ENCODE measurements at places on chromosomes 5 and 9.

- no peak for DNase-seq
Measured at GRCh38 chr9:113503613-113504211, 40.2 kb downstream of the RGS3 start.

DNA sequence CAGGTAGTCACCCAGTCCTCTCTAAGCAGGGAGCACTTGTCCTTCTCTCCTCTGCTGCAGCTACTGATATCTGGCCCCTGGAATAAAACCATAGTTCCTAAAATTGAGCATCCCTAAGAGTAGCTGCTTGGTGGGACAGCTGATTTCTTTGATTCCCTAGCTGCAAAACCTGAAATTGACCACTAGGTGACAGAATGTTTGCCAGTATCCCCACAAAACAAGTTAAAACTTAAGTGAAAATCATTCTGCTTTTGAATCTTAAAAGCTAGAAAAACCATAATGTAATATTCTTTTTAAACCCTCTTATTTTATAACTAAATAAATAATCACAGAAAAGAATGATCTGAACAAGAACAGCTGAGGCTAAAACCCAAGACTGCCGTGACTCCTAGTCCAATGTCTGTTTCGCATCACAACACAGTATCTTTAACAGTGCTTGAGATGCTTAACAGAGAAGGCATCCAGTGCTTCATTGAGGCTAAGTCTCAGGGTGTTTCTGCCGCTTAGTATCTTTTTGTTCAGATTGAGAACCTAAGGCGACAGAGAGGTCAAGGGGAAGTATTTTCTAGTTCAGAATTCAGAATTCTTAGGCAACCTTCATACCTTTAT is 24.4 kb upstream of the TAL2 start:
- DNase-seq: no peak

GRCh38 chr5:14486996-14487896 is 94.3 kb upstream of the OTULINL start:
- DNase-seq: no peak

- DNase-seq: no peak
Measured at GRCh38 chr9:18362901-18363685, 110.9 kb upstream of the ADAMTSL1 start.

GRCh38 chr9:126500600-126501382 is 112.9 kb upstream of the LMX1B start:
- DNase-seq: peak; percentile 54

DNA sequence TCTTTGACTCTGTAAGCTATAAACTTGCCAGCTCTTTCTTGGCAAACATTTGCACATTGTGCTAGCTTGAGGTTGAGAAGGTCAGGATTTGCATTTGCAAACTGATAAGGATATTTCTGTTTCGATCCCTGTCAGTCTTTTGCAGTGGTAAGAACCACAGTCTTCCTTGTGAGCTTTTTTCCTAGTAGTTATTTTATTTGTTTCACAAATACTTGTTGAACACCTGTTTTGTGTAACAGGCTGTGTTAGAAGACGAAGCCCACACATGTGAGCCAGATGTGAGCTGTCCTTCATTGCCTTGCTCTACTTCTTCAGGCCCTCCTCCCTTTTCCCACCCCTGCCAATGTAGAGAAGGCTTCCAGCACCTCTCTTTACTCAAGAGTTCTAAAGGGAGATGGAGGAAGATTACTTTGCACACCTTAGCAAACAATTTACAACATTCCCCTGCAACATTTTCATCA is 327.0 kb upstream of the KLF4 start:
- DNase-seq: no peak

GRCh38 chr9:109771796-109772531 is 8.0 kb upstream of the PALM2AKAP2 start:
- no peak for DNase-seq

DNA sequence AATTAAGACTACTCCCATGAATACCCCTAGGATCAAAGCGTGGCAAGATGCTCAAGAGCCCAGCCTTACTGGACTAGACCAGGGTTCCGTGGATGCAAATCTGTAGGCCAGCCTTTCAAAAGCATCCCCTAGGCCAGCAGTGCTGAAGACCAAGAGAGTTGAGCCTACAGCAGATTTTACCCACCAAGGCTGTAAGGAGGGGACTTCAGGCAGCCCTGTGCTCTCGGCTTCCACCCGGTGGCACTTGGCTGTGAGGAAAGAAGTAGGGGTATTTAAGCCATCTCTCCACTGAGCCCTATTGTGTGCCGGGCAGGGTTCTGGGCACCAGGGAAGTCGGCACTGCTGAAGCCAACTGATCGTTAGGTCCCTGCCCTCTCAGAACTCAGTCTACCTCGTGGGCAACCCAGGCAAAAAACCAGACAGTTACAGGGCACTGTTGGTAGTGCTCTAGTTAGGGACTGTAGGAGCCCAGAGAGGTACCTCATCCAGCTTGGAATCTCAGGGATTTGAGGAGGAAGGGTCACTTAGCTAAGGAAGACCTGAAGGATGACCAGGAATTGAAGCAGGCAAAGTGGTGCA is 25.5 kb downstream of the TCF7 start:
- no peak for DNase-seq

GRCh38 chr5:177131352-177132135 is 2.0 kb upstream of the NSD1 start:
- DNase-seq: no peak

- DNase-seq: peak; percentile 8
Measured at GRCh38 chr5:140113180-140113698, 670 bp upstream of the PURA start.

- DNase-seq: no peak
Measured at GRCh38 chr5:91277093-91277626, 106.0 kb downstream of the ARRDC3 start.

- no peak for DNase-seq
Measured at GRCh38 chr5:62144401-62145022, 161.5 kb upstream of the KIF2A start.

GRCh38 chr5:22557251-22557650 is 295.9 kb downstream of the CDH12 start:
- no peak for DNase-seq

- no peak for DNase-seq
Measured at GRCh38 chr5:38443390-38443789, 113.1 kb downstream of the LIFR start.

DNA sequence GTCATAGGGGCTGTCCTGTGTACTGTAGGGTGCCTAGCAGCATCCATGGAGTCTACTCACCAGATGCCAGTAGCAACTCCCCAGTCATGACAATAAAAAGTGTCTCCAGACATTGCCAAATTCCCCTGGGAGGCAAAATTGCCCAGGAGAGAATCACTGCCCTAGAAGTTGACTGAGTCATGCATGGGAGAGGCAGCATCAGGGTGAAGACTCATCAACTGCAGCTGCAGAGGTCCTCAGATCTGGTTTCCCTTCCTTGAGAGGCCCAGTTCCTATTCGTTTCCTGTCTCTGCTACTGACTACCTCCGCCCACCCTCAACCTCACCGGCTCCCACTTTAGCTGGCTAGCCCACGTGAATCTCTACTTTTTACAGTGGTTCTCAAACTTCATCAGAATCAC is 88.6 kb upstream of the AGXT2 start:
- no peak for DNase-seq

- DNase-seq: no peak
Measured at GRCh38 chr5:92337772-92338234, 954.7 kb upstream of the ARRDC3 start.

- DNase-seq: no peak
Measured at GRCh38 chr5:64595031-64595855, 89.4 kb downstream of the RGS7BP start.

DNA sequence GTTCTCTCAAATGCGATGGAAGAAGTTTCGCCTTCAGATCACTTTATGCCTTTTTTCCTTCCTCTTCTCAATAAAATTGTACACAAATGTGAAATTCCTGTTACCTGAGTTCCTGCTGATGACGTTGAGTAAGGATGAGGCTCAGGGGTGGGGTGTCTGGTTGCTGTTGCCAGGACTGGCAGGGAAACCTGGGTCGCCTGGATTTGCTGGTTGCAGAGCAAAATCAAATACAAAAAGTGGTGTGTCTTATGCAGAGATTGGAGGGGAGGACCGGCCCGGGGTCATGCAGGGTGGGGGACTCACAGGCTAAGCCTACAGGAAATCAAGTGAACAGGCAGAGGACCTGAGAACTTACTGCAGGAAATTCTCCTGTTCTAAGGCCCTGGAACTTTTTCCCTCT is 39.2 kb downstream of the ANXA2R start:
- DNase-seq: no peak

- DNase-seq: no peak
Measured at GRCh38 chr5:126359884-126360283, 63.3 kb upstream of the GRAMD2B start.

- DNase-seq: no peak
Measured at GRCh38 chr9:129494113-129494789, 126.7 kb downstream of the C9orf50 start.

DNA sequence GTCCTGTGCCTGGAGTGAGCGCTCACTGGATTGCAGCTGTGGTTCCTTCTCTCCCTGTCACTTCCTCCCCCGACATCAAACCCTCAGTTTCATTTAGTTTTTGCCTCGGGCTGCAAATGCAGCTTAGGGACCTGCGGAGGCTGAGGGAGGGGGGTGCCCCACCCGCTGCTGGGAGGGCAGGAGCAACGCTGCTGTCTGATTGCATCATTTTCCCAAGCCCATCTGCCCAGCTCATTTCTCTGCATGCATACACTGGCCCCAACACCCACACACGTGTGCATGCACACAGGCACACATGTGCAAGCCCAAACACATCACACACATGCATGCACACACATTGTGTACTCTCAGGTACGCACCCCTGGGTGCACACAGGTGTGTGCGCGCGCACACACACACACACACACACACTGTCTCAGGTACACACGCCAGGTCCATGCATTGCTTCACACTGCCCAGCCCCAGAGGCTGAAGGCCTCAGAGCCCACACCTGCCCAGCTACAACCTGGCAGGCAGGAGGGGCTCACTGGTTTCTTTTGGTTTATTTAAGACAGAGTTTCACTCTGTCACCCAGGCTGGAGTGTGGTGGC is 3.4 kb downstream of the ASS1 start:
- DNase-seq: no peak

GRCh38 chr5:672329-673160 is 20.6 kb downstream of the TPPP start:
- DNase-seq: peak; percentile 83

- DNase-seq: no peak
Measured at GRCh38 chr5:152102057-152102456, 177.4 kb upstream of the GLRA1 start.

DNA sequence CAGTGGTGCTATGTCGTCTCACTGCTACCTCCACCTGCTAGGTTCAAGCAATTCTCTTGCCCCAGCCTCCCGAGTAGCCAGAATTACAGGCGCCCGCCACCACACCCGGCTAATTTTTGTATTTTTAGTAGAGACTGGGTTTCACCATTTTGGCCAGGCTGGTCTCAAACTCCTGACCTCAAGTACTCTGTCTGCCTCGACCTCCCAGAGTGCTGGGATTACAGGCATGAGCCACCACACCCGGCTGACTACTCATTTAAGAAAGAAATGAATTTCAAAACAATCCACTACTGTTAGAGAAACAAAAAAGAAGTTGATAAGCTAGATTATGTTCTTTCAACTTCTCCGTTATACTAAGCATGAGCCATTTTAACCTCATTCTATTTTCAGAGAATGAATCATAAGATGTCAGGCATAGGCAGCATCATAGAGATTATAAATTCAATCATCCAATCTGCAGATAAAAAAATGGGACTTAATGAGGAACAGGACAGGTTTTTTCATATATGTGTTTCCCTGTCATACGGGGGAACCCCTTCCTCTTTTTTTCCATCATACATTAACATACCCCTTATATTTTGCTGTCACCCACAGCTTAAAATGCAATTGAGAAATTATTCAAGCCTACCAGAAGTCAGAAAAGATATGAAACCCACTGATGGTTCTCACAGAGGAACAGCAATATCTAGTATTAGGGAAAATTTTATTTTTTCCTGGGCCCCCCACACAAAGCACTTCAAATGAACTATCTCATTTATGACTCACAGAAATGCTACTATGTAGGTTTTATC is 26.5 kb upstream of the ADRB2 start:
- no peak for DNase-seq

DNA sequence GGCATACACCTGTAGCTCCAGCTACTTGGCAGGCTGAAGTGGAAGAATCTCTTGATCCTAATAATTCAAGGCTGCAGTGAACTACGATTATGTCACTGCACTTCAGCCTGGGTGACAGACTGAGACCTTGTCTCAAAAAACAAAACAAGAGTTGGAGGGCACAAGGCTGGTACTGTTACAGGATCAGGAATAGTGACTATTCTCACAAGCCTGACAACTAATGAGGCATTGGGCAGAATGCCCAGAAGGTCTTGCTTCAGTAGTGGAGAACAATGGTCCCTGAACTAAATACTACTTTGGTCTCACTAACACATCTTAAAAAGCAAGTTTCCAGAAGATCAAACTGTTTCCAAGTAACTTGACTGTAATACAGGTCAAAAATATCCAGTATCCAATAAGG is 182.9 kb upstream of the RFX3 start:
- no peak for DNase-seq

- peak; percentile 75 for DNase-seq
Measured at GRCh38 chr9:92954049-92954861, 6.9 kb downstream of the FGD3 start.

- DNase-seq: no peak
Measured at GRCh38 chr5:41526699-41527098, 16.3 kb upstream of the PLCXD3 start.

GRCh38 chr5:43456556-43456955 is 27.1 kb downstream of the TMEM267 start:
- no peak for DNase-seq

DNA sequence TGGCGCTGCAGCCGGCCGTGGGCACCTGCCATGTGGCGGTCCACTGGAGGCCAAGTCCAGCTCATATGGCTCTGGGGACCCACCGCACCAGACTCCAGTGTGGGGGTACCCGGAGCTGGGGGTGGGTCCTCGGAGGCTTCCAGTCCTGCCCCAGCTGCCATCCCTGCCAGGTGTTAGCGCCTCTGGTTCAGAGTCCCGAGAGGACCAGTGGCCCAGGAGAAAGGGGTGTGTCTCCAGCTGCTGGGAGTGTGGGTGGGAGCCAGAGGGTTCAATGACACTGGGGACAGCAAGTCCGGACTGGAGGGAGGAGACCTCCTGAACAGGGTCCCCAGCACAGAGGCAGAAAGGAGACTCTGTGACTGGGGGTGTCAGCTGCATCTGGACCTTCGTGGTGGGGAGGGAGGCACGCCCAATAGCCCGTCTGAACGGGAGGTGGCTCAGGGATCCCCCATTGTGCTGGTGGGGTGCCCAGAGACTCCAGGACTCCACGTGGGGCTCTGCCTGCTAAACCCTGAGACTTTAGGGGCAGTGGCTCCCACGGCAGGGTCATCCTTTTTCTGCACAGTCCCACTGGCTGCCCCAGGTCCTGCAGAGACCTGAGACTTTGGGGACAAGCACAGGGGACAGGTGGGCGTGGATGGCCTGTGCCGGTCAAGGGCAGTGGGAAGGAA is 2.4 kb upstream of the AHRR start:
- no peak for DNase-seq

- peak; percentile 75 for DNase-seq
Measured at GRCh38 chr9:120755810-120756434, 37.3 kb downstream of the FBXW2 start.

GRCh38 chr5:9409413-9409960 is 136.4 kb downstream of the SEMA5A start:
- DNase-seq: no peak
